ENCODE measurements at places on chromosomes 1 and 21. TPM values are rescaled to one million over a fixed set of nuclear protein-coding genes. Genes with fewer than 3 reads are reported as not detected.

- DNase-seq = no peak
Observed at GRCh38 chr1:214658785-214659184, 55.8 kb downstream of the CENPF start.

- DNase-seq = no peak
Observed at GRCh38 chr1:39720094-39720999, 18.3 kb upstream of the PPIE start.

The DDAH1 gene
- 48.4 TPM for total RNA-seq

The UBL4B gene
- not detected for total RNA-seq

The SLC50A1 gene
- 42.6 TPM for total RNA-seq
